ENCODE measurements at places on chromosomes 2 and 18.

DNA sequence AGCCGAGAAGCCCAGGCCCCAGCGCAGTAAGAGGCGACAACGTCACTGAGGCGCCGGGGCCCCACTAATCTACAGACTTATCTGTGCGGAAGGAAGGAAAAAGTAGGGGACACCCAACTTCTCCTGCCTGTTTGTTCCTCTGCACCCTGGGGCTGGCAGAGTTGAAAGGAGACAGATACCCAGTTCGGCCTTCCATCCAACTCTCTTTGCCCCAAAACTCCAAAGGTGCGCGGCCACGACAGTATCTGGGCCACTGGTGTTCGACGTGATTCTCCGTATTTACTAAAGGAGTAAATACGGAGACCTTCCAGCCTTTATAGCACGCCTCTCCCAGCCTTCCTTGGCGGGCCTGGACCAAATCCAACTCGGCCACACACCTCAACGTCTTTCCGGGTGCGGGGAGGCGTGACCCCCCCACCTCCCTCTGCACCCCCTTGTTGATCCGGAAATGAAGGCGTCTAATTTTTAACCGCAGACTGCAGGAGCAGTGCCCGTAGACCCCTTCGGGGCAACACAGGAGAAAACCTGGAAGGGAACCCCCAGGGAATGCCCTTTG, 1.6 kb downstream of the SMAD7 start:
- DNase-seq = no peak

GRCh38 chr18:41146301-41146700, 808.7 kb upstream of the PIK3C3 start:
- no peak for DNase-seq

DNA sequence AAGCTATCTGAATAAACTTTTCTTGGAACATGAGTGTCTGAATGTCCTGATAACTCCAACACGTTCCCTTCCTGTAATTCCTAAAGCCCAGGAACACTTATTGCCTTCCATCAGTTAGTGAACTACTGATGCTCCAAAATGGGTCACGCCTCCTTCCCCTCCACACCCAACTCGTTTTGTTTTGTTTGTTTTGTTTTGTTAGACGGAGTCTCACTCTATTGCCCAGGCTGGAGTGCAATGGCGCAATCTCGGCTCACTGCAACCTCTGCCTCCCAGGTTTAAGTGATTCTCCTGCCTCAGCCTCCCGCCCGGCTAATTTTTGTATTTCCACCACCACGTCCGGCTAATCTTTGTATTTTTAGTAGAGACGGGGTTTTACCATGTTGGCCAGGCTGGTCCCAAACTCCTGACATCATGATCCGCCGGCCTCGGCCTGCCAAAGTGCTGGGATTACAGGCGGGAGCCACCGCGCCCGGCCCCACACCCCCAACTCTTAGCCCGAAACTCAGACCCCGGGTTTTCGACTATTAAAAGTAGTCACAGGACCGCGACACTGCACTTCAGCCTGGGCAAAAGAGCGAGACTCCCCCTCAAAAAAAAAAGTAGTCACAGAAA, 774 bp downstream of the IER3IP1 start:
- no peak for DNase-seq

- DNase-seq = no peak
Observed at GRCh38 chr18:59938676-59939075, 38.9 kb downstream of the PMAIP1 start.

DNA sequence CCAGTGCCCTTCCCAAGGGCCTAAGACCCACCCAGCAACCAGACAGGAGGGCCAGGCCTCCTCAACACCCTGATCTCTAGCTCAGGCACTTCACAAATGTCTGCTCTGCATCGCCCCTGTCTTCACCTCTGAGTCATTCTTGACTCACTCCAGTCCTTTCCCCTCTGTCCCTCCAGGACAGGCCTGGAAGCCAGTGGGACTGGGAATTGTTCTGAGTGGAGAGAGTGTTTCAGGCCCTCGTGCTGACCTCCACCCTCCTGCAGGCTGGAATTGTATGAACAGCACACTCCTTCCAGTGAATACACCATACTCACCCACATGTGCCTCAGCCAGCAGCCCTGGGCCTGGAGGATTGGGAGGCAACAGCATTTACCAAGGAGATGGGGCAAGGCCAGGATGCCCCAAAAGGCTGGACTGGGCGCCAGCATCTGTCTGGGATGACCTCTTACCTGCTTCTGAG, 304.2 kb downstream of the CYP26B1 start:
- DNase-seq = no peak

DNA sequence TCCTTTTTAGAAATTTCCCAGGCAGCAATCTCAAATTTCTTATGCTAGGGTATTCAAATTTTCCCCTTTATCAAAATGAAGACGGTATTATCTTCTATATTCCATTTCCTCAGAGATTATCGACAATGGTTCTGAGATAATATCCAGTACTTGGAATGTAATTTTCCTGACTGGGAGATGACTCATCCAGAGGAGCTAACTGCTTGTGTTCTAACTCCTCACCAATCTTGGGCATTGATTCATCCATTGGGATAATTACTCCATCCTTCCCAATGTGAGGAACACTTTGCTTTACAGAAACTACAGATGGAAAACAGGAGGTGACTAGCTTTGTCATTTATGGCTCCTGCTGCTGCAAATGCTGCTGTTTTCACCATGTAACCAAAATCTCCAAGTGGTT, 239.4 kb upstream of the LYPD1 start:
- no peak for DNase-seq

DNA sequence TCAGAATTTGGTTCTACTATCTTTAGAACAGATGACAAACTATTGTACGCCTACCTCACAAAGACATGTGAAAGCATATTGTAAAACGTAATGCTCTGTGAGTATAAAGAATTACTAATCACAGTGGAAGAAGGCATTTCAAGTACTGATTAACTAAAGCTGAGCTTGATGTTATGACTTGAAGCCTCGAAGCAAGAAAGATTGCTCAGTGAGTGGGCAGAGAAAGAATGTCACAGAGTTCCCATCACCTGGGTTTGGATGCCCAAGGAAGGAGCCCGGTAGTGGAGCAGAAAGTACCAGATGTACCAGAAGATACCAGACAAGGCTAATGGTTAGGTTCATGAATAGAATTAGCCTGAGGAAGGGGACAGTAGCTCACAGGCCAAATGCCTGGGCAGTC, 39.5 kb upstream of the FAM110C start:
- DNase-seq = no peak

DNA sequence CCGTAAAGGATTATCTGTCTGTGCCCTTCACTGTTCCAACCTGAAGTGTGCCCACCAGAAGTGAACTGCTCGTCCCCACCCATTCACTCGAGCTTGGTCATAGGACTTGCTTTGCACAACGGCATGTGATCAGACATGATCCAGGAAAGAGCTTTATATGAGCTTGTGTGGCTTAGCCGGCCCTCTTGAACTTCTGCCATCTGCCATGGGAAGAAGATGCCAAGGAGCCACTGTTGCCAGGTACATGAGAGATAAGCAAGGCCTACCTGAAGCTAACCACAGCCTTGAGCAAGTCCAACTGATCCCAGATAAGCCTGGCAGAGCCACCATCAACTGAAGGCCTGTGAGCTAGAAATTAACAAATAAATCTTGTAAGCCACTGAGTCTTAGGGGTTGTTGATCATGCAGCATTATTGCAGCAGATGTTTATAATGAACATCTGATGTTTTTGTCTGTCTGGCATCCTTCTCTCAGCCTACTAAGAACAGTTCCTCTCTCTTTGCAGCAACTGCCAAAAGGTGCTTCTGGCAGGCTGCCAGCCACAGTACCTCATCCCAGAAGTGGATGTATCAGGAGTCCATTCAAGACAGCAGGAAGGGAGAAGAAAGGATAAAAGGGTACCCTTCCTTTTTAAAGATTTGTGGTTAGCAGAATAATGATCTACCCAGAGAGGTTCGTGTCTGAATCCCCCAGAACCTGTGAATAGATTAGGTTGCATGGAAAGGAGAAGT, 16.8 kb downstream of the DBI start:
- DNase-seq = peak; percentile 93

GRCh38 chr2:8049851-8050571, 631.8 kb upstream of the ID2 start:
- DNase-seq = no peak

DNA sequence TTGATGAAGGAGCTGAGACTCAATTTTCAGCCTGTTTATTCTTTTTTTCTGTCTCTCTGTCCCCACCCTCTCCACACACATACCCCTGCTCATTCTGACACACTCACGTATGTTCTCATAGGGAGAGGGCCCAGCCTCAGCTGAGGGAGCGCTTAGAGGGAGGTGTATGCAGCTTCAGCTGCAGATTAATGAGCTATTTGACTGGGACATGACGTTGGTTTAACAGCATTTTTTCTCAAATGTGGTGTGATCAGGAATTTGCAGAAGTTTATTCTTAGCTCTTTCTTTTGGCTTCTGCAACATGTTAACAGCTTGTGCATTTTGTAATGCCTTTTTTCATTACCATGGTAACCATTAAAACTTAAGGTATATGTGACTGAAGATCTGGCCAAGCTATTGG, 1547.1 kb upstream of the PIK3C3 start:
- no peak for DNase-seq

- DNase-seq = no peak
Observed at GRCh38 chr2:43417300-43417699, 178.5 kb downstream of the THADA start.

GRCh38 chr2:101622210-101623030, 75.1 kb upstream of the MAP4K4 start:
- no peak for DNase-seq
